ENCODE measurements at places on chromosomes 3 and 15.
A peak's percentile ranks its signal among the peaks of the same experiment; 100 is the strongest.

GRCh38 chr15:80988148-80988796 lies 1.3 kb downstream of the MESD start:
- no peak for DNase-seq

DNA sequence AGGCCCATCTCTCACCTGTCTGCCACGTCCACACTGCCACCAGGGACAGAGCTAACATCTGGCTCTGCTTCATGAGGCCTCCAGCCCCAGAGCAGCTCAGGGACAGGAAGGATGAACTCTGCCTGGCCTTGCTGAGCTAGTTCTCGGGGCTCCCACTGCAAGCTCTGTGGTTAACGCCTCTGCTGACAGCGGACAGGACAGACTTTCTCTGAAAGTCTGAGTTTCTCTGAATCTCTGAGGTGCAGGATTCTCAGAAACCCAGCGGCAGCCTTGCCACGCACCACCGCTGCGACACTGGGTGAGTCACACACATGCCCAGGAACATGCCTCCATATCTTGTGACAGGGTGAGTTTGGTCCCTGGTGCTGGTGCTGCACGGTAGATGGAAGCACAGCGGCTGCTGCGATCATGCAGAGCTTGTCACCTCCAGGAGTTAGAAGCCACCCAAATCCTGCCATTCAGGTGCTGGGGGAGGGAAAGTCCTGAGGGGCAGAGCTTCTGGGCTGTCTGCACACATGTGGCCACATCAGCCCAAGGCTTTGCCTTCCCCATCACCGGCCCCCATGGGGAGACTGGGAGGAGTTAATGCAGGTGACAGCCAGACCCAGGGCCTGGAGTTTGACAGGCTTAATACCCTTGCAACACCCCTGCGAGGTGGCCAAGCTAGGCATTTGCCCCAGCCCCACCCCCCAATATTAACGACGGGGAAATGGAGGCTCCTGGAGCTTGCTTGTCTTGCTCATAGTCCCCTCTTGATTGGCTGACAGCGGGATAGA lies 267.0 kb downstream of the PLCL2 start:
- DNase-seq: peak; percentile 72

- DNase-seq: no peak
Observed at GRCh38 chr3:9718118-9718517, 13.4 kb upstream of the BRPF1 start.

GRCh38 chr3:146865175-146865755 lies 260.1 kb upstream of the PLSCR5 start:
- DNase-seq: no peak

DNA sequence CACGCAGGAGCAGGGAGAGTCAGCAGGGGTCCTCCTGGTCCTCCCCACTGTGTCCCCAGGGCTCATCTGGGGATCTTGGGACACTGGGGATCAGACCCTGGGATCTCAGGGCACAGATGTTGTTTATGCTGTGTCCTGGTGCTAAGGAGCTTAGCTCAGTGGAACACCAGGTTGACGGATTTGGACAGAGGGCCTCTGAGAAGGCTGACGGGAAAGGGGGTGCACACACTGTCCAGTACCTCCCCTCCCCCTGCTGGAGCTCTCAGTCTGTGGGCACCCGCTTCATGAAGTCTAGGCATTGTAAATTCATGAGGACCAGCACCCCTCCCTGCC lies 21.9 kb upstream of the SEMA3F start:
- no peak for DNase-seq

DNA sequence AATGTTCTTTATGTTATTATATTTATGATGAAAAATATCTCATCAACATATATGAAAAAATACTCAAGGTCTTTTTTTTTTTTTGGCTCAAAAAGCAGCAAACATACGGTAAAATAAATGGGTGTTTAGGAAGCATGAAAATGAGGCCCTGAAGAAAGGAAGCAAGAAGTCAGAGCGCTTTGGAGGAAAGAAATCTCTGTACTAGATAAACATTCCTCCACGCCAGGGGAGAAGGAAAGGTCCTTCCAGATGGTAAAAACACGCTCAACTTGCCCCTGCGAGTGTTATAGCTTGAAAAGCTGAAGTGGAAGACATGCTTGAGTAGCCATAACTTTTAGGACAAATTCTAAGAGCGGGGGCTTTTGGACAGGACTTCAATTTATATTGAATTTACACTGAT lies 52.9 kb downstream of the FEM1B start:
- DNase-seq: no peak

GRCh38 chr3:101571028-101571895 lies 2.7 kb upstream of the PCNP start:
- no peak for DNase-seq

DNA sequence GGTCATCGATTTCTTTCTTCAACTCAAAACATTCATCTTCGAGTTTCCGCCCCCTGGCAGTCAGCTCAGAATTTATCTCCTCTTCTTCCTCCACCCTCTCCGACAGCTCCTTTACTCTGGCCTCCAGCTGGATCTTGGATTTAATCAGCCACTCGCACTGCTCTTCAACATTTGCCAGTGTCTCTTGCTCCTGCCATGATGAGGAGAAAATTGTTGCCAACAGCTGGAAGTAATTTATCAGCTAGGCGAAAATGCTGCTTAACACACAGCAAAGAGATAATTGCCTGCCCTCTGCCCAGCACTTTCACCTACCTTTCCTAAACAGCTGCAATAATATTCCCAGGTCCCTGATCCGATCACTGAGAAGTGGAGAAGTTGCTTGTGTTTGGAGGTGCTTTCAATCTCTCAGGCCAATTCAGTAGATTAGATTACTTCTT lies 69.3 kb downstream of the MYH15 start:
- DNase-seq: no peak

DNA sequence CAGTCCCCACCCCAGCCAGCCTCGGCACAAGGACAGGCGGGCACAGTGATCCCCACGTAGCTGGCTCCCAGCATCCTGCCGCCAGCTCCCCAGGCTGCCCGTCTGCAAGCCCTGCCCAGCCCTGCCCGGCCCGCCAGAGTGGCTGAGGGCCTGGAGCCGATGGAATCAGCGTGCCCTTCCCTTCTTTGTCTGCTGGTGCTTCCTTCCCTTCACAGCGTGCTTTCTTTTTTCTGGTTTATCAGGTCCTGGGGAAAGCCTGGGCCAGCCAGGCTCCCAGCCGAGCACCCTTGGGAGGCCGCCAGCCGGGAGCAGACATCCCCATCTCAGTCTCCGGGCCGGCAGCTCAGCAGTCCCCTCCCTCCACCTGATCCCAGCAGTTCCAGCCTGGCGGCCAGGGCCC lies 54.7 kb upstream of the SMAD6 start:
- DNase-seq: no peak

DNA sequence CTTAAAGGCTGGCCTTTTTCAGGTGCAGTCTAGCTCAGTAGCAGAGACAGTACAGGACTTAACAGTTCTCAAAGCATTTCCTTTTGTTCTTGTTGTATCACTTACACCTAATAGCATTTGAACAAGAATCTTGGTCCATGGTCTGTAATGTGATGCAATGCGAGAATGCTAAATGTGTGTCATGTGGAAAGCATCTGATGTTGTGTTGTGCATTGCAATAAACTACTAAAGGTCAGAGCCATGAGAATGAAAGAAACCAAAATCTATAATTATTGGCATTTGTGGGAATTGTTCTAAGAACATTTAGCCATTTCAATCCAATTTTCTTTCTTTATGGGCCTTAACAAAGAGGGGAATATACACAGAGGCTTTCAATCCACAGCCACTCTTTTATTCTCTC lies 324.5 kb upstream of the ROBO2 start:
- DNase-seq: no peak

DNA sequence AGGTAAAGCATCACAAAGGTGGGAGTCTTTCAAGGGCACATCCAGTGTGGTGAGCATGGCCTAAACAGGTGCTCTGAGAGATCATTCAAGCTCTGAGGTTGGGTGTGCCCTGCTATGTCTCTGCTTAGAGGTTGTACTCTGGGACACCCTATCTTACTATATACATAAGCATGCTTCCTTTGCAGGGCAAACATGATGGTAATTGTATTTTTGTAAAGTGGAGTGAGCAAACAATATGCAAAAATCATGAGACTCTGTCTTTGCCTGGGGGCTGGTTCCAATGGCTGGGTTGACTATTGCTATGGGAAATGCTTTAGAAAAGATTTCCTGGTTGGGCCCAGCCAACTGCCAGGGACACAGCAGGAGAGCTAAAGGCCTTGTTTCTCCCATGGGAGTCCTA lies 315.1 kb upstream of the TLE3 start:
- DNase-seq: no peak

DNA sequence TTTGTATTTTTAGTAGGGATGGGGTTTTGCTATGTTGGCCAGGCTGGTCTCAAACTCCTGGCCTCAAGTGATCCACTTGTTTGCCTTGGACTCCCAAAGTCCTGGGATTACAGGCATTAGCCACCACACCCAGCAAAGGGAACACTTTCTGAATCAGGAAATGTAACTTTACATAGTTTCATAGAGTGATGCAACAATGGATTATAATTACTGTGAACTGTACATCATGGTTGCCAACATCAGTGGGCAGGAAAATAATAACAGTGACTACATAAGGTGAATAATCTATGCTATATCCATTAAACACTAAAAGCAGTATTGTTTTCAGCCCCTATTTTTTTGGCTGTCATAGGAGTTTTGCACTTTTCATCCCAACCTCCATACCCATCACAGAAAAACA lies 5.0 kb upstream of the KPNA1 start:
- no peak for DNase-seq

DNA sequence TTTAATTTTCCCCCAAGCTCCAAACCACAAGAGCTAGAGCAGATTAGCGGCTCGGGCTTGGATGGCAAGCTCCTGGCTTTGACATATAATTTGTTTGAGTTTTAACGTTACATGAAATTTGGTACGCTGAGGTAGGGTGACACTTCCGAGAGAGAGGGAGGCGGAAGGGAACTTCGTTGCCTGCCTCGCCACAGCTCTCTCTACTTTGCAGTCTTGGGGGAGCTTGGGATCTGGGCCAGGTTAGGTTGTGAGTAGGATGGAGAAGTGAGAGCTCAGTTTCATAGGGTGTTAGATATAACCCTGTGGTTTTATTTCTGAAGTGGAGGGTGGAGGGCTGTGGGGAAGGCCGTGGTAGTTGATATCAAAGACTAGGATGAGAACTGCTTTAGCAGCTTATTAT lies 39.7 kb downstream of the LRTM1 start:
- no peak for DNase-seq

- no peak for DNase-seq
Observed at GRCh38 chr3:113377158-113377557, 64.1 kb downstream of the CFAP44 start.

DNA sequence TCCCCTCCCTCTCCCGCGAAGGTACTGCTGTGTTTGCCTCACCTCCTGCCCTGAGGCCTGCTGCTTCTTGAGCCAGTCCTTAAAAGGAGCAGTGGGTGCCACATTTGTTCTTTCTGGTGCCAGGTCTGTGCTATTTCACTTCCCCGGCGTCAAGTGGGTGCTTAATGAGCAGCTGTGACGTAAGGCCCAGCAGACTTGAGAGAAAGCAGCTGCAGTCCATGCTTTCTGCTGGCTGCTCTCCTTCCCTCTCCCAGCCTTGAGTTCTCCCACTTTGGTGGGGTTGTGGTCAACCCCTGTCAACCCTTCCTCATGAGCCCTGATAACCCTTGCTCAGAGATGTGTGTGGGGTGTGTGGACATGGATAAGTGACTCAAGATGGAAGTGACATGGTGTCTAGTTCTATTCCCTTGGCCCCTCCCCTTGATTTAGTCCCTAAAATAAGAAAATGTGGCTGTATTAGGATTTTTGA lies 6.9 kb downstream of the INAFM2 start:
- DNase-seq: no peak

DNA sequence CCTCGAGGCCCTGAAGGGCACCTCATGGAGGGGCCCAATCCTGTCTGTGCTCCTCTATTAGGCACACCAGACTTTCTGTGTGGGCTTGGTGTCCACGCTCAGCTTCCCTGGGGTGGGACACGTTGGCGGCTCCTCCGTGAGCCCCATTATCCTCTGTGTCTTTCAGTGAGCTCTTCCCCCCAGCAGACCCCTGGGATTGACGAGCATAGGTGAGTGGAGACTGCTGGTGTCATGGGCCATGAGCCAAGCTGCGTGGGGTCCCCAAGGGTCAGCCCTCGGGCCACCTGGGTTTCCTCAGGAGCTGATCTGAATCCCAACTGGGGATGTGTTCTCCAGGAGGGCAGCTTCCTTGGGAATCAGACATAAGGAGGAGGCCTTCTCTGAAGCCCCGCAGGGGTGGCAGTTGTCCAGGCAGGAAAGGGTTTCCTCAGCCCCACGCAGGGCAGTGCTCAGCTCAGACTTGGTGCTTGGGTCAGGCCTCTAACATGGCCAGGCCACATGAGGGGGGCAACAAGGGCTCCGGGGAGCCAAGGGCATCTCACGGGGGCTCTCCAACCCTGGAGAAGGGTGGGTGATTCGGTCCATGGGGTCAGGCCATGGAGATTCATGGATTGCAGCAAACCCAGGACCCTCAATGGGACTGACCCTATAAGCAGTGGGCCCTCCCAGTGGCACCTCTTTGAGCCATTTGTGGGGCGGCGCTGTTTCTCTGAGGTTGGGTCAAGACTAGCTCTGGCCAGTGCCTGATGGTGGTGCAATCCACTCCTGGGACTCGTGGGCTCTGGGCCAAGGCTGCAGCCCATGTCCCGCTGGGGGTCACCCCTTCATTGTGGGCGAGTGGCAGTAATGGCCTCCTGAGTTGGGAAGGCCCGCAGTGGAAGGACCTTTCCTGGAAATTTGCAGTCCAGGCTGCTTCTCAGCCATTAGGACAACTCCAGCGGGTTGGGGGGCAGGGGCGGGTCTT lies 222.5 kb downstream of the SNRPN start:
- DNase-seq: no peak

GRCh38 chr3:194661946-194662345 lies 10.0 kb downstream of the LSG1 start:
- no peak for DNase-seq

Measured in stimulated activated CD4-positive, alpha-beta T cell treated with anti-CD3 and anti-CD28 coated beads, TNF-alpha, amount 100 ng/mL, for 48 hours (primary cell).